ENCODE measurements at places on chromosomes 2 and 18. TPM values are rescaled to one million over a fixed set of nuclear protein-coding genes. Genes with fewer than 3 reads are reported as not detected.

Gene SESTD1
- total RNA-seq, result 16.3 TPM

Gene IGFBP2
- total RNA-seq, result 84.7 TPM

Gene RGPD8
- total RNA-seq, result 1.6 TPM

Gene ITGB1BP1
- 164 TPM for total RNA-seq

Gene KCNG2
- not detected for total RNA-seq

Gene SERPINB4
- 0.08 TPM for total RNA-seq

Gene CSRNP3
- total RNA-seq, result not detected

Gene ADAM23
- 8.4 TPM for total RNA-seq

Gene CNRIP1
- 2.1 TPM for total RNA-seq

Gene VIL1
- 0.20 TPM for total RNA-seq

Gene MAP2
- 1.4 TPM for total RNA-seq

Gene FNDC4
- 3.7 TPM for total RNA-seq
